Activated naive CD4-positive, alpha-beta T cell treated with anti-CD3 and anti-CD28 coated beads, Interleukin-2, amount 50 U/mL, for 72 hours (primary cell): ENCODE measurements at places on chromosomes 5 and 9. TPM values are rescaled to one million over a fixed set of nuclear protein-coding genes. Genes with fewer than 3 reads are reported as not detected.

GRCh38 chr9:20135119-20135697 is 346.4 kb upstream of the SLC24A2 start:
- DNase-seq = no peak

DNA sequence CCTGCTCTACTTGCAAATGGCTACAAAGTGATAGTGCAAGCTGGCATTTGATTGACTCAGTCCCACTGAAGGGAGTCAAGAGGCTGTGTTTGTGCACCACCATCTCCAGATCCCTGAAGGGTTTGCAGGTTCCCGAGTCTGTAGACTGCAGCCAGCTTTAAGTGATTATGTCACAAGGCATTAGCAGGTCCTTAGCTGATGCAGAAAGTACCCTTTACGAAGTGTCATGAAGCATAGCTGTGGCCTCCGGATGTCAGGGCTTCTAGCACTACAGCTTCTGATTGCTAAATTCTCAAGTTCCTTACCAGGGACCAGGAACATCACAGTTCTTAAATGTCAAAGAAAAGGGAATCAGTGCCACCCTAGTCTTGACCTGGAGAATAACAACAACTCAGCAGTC is 311.3 kb upstream of the TRPC7 start:
- no peak for DNase-seq

GRCh38 chr9:137162505-137163364 is 7.1 kb downstream of the LRRC26 start:
- DNase-seq = no peak

DNA sequence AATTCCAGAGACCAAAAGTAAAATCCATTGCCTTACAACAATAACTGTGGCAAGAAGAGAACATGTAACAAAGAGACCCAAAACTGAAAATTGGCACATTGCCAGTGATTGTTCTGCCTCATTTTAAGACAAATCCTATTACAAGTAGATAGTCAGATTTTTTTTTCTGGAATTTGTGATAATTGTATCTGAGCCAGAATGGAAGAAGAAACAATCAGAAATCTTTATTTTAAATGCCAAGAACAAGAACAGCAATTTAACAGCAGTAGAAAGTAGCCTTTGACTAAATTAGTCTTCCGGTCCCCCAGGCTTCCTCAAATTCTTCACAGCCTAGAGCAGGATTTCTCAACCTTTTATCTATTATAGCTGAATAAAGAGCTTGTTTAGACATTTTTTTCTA is 106.7 kb upstream of the PTPN3 start:
- no peak for DNase-seq

DNA sequence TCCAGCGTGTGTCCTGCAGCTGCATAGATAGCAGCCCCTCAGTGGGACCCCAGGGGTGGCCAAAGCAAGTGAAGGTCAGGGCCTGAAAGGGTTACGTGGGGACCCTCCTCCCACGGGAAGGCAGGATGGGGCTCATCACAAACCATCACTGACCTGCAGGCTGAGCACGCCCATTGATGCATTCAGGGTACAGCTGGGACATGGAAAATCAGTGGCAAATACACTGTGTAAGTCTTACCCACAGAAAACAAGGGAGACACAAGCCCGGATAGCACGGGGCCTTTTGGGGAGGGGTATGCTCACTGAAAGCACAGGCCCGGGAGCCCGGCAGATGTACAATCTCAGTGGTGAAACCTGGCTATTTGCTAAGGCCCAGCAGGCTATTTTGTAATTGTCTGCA is 49.1 kb downstream of the SEMA4D start:
- no peak for DNase-seq

DNA sequence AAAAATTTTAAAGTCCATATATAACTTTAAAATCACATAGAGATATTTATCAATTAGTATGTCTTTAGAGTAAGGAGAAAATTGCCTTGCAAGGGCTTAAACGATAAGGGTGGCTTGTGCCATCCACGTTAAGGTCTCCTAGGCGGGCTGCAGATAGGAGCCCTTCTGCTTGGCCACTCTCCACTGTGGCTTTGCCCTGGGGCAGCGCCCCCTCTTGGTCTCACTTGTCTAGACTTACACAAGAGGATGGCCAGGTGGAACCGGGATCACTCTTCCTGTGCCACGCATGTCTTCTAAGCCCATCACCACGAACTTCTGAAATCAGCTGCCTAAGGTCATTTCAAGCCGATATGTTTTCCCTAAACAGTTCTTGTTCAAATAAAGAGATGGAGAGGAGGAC is 2.9 kb downstream of the FPGS start:
- no peak for DNase-seq

DNA sequence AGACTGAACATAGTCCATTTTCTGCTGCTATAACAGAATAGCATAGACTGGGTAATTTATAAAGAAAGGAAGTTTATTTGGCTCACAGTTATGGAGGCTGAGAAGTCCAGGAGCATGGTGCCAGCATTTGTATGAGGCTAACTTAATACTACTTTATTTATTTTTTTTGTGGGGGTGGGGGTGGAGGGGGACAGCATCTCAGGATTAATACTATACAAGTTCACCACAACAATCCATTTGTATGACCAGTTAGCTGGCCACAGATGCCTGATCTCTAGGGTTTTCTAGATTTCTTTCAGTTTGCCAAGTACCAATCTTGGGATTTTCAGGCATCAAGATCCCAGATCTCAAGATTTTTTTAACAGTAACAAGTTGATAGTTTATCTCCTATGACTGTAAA is 20.3 kb downstream of the ANGPTL2 start:
- DNase-seq = no peak

- no peak for DNase-seq
These were observed 471.1 kb downstream of the PLK2 start for GRCh38 chr5:57988813-57989212.

DNA sequence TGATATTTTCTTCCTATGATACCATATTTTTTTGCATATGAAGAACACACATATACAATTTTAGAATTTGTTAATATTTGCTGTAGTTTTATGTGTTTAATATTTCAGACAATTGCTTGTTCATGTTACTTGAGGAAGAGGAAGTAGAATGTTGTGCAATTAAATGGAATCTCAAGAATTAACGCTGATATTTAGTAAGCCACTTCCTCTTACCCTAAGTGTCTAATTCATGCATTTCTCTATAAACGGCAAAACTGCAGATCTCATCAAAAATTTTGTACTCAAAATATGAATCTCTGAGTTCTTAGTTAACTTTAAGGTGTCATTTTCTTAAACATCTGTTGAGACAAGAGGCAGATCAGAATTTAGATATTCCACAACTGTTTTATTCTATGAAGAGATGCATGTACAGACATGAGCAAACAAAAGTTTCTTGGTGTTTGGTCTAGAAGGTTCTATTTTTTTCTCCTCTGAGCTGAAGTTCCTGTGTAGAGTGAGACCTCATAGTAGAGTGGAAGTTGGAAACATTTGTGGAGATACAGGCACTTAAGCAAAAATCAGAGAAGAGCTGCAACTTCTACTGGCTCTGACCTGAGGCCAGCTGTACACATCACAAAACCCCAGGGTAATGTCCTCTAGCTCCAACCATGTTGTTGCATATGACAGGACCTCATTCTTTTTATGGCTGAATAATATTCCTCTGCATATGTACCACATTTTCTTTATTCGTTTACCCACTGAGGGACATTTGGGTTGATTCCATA is 16.6 kb upstream of the TGFBI start:
- DNase-seq = no peak

DNA sequence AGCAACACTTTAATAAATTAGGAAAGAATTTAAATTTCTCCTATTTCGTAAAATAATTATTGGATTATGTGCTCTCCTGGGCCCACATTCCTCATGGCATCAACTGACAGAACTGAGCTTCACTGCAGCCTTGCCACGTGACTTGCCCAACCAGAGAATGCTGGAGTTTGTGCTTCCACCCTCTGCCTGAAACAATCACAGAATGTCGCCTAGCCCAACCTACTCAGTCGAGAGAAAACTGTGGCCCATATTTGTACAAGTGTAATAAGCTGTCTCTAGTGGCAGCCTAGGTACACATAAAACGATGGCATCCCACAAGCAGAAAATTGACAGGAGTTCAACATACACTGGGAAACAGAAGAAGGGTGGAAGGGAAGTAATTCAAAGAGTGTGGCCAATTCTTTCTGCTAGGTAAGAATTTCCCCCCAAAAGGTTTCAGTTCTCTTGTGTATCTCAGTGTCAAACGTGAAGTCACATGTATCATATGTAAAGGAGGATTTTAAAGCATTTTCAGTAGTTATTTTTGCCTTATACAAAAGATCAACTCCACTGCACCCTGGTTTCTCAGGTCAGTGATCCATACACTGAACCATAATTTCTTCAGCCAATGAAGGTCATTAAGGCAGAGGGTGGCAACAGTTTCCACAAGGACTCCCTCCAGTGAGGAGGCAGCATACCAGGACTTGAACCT is 41.7 kb downstream of the ZNF608 start:
- no peak for DNase-seq

- DNase-seq = no peak
These were observed 1.1 kb upstream of the SPRY4 start for GRCh38 chr5:142325725-142326479.

HCN1 gene
- not detected for total RNA-seq

CTNND2 gene
- not detected for total RNA-seq

HTR1A gene
- total RNA-seq = not detected

RFX3 gene
- 14.2 TPM for total RNA-seq

C9 gene
- total RNA-seq = not detected

GFRA3 gene
- not detected for total RNA-seq

PHYHD1 gene
- total RNA-seq = 0.64 TPM

BAAT gene
- total RNA-seq = not detected
